ENCODE measurements at places on chromosomes 12 and 14.

GRCh38 chr12:91732086-91732485 is 413.6 kb downstream of the BTG1 start:
- no peak for DNase-seq

DNA sequence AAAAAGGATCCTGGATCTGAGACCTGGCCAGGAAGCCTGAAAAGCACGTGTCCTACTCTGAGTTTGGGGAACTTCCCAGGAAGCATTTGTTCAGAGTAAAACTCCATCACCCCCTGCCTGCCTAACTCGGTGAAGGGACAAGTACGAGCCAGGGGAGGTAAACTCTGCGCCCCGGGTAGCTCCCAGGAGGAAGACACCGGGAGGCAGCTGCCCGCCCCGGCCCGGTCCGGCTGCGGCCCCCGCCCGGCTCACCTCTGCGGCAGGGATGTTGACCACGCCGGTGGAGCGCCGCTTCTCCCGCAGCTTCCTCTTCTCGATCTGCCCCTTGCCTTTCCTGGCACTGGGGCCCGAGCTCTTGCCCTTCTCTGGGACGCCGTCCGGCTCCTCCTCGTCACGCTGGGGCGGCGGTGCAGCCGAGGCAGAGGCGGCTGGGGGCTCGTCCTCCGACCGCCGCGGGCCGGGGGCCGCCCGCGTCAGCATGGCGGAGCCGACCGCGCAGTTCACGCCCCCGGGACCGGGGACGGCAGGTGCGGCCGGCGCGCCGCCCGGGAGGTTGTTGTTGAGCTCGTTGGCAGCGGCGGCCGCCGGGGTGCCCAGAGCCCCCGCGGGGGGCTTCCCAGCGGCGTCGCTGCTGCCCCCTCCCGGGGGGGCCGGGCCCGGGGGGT is 1.2 kb downstream of the PAWR start:
- DNase-seq: peak; percentile 80

GRCh38 chr12:115407723-115408122 is 723.7 kb upstream of the TBX3 start:
- no peak for DNase-seq

GRCh38 chr12:851343-851742 is 98.2 kb downstream of the RAD52 start:
- DNase-seq: no peak

GRCh38 chr12:57771236-57771872 is 551 bp downstream of the METTL1 start:
- peak; percentile 96 for DNase-seq

GRCh38 chr14:74898694-74899093 is 17.0 kb downstream of the DLST start:
- DNase-seq: no peak

DNA sequence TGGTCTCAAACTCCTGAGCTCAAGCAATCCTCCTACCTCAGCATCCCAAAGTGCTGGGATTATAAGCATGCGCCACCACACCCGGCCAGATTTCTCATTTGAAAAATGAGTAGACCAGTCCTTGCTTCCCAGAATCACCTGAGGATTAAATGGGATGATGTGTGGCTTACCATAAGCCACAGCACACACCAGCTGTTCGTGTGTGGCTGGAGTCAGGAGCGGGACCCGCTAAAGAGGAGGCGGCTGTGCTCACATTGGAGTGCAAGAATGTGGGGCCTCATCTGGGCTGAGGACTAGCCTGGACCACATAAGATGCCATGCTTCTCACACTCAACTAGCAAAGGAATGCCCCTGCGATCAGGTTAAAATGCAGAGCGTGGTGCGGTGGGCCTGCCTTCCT is 6.7 kb upstream of the ALDH2 start:
- no peak for DNase-seq

- no peak for DNase-seq
Measured at GRCh38 chr12:66119229-66119869, 11.2 kb downstream of the LLPH start.

DNA sequence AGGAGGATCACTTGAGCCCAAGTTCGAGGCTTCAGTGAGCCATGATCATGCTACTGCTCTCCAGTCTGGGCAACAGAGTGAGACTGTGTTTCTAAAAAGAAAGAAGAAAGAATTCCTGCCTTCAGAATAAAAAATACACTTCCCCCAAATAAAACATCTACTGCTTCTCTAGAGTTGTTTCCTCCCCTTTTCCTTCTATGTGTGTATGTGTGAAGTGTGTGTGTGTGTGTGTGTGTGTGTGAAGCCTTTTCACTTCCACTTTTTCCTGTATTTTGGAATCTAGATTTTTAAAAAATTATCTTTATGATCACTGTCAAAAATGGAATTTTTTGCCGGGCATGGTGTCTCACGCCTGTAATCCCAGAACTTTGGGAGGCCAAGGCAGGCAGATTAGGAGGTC is 12.6 kb upstream of the SNX6 start:
- DNase-seq: no peak

DNA sequence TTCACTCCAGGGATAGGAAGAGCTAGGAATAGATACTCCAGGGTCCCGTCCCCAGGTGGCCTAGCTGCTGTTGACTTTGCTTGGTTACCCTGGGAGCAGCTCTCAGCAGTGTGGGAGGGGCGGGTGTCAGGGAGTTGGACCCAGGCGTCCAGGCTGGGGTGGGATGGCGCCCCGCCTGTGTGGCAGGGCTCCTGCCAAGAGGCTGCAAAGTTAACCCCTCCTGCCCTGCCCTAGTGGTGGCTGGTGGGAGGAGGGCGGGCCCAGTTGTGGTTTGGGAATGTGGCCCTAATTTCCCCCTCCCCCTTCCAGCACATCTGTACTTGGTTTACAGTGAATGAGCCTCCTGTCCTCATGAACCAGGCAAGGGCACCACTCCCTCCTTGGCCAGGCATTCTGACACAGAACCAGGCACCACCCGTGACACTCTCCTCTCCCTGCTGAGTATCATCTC is 1.7 kb upstream of the RARG start:
- no peak for DNase-seq

DNA sequence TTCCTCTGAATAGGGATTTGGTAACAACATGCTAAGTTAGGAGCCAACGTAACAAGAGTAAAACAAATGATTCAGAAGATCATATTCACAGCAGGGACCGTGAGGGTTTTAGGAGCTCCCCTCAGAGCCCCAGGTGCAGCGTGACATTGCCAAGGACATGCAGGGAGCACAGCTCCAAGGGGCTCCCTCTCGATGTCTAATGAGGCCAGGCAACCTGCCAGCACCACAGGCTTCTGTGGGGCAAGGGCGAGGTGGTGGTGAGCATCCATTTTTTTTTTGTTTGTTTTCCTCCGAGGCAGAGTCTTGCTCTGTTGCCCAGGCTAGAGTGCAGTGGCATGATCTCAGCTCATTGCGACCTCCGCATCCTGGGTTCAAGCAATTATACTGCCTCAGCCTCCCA is 95.1 kb upstream of the PTPRB start:
- DNase-seq: no peak

DNA sequence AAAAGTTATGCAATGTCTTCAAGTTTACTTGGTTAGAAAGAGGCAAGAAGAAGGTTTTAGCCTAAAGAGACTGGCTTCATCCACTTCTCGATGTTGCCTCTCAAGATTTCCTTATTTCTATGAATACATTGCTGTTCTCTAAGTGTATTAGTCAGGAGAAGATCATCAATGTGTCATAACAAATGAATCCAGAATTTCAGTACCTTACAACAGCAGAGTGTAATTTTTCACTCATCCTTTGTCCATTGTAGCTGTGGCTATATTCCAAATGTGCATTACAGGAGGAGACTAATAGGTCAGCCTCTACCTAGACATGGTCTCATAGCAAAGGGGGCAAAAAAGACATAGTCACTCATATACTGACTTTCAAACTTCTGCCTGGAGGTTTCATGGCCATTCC is 579.1 kb downstream of the PRKD1 start:
- no peak for DNase-seq

GRCh38 chr12:71243370-71243769 is 85.6 kb upstream of the TSPAN8 start:
- no peak for DNase-seq

GRCh38 chr14:30417121-30417520 is 141.8 kb upstream of the G2E3 start:
- no peak for DNase-seq

GRCh38 chr12:106519607-106520021 is 63.2 kb upstream of the RFX4 start:
- no peak for DNase-seq

GRCh38 chr12:51174501-51174900 is 1.6 kb upstream of the TFCP2 start:
- no peak for DNase-seq

- DNase-seq: no peak
Measured at GRCh38 chr12:49969027-49969426, 3.7 kb upstream of the AQP6 start.

- DNase-seq: no peak
Measured at GRCh38 chr12:96687719-96688118, 198.3 kb downstream of the CFAP54 start.

GRCh38 chr14:76113691-76114090 is 38.0 kb upstream of the GPATCH2L start:
- DNase-seq: no peak

DNA sequence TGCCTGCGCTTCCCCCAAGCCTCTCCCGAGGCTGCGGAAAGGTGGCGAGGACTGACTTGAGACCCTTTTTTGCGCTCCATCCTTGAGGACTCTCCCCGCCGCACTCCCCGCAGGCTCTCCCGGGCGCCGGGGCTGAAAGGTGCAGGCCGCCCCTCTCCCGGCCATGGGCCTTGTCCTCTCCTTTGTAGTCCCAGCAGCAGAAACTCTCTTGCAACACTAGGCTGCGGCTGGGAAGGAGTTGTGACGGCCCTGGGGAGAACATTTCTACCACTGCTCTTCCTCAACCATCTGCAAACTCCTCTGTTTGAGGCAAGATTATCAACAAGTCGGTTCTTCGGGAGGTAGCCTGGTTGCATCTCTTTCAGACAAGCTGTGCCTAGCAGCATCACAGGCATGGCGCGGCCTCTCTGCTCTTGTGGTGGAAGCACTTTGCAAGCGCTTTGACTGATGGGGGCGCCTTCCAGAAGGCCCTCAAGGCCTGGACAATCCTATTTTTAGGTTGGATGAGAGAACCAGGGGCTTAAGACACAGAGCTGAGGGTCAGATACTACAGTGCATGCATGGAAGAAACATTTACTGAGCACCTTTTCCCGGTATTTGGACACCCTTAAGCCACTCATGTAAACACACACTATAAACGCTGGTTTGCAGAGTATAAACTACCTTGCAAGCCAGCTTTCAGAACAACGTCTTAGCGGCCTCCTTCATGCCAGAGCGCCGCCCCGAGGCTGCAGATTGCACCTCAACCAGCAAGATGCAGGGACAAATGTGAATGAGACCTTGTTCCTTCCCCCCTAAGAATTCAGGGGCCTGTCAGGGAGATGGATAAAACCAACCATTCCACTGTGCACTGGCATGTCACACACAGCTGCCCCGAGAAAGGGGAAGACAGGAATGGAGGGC is 1.2 kb upstream of the PRIMA1 start:
- DNase-seq: peak; percentile 2

- DNase-seq: no peak
Measured at GRCh38 chr12:30661210-30661609, 34.5 kb downstream of the IPO8 start.

DNA sequence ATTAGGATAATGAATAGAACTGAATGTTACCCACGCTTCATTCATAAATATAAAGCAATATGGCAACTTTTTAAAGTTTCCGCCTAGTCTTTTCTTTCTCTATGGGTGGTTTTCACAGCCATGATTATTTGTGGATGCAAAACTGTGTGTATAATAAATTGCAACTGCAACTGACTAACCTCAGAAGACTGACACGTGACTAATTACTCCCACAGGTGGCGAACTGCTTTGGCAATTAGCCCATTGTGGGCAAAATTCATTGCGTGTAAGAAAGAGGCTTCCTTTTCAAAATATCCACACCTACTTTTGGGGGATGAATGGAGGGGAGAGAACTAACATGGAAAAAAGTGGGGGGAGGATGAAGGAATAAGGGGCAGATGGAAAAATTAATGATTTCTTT is 79.0 kb downstream of the SLC25A21 start:
- no peak for DNase-seq

DNA sequence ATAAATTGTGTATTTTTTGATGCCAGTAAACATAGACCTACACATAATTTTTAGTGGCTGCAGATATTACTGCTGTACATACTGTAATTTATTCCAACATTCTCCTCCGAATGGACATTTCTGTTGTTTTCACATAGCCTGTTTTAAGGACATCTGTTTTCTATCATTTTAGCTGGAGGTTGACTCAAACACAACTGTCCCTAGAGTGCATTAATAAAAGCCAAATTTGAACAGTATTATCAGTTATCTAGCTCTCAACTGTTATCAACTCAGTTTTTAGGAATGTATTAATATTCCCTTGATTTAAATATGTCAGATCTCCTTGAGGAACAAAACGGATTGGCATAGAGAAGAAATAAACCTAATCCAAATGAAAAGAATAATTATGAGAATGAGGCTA is 17.2 kb upstream of the PIWIL1 start:
- no peak for DNase-seq

GRCh38 chr12:105575235-105575634 is 244.7 kb downstream of the C12orf75 start:
- DNase-seq: no peak

GRCh38 chr12:120013659-120014380 is 24.8 kb downstream of the BICDL1 start:
- DNase-seq: no peak

DNA sequence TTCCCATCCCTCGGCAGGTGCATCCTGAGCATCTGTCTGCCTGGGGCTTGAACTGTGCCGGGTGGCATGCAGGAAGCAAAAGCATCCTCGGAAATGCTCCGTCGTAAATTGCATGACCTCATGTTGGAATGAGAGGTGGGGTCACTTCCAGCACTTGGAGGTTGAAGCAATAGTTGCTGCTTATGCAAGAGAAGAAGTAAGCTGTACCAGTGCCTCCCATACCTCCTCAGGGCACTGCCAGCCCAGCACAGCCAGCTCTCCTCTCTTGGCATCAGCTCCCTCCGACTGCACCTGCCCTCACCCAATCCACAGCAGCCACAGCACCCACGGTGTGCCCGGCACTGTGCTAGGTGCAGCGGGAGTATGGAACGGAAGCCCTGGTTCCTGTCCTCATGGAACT is 11.5 kb downstream of the TEAD4 start:
- no peak for DNase-seq

- DNase-seq: peak; percentile 84
Measured at GRCh38 chr12:6062757-6063735, 61.4 kb downstream of the VWF start.

DNA sequence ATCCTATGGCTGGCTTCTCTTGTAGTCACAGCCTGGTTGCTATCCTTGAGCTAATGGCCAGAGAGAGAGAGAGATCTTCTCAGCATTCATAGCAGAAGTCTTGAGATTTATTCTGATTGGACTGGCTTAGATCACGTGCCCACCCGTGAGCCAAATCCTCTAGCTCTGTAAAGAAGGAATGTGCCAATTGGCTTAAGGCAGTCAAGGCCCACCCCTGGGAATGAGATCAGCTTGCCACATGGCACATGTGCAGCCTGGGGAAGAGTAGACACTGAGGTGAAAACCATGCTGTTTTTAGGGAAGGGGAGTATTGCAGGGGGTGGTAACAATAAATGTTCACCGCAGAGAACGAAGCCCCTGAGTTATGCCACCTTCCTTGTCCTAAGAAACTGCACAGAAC is 36.3 kb downstream of the PLEKHG7 start:
- no peak for DNase-seq

- peak; percentile 47 for DNase-seq
Measured at GRCh38 chr12:65496617-65497016, 218.1 kb downstream of the MSRB3 start.

GRCh38 chr12:120754792-120755191 is 29.2 kb downstream of the ACADS start:
- DNase-seq: no peak

Data from common myeloid progenitor, CD34-positive (primary cell).